ENCODE measurements at places on chromosomes 5 and 9.

GRCh38 chr9:110399983-110400382 is 62.3 kb upstream of the TXNDC8 start:
- no peak for DNase-seq

GRCh38 chr9:96448546-96449170 is 1.3 kb upstream of the HABP4 start:
- no peak for DNase-seq

DNA sequence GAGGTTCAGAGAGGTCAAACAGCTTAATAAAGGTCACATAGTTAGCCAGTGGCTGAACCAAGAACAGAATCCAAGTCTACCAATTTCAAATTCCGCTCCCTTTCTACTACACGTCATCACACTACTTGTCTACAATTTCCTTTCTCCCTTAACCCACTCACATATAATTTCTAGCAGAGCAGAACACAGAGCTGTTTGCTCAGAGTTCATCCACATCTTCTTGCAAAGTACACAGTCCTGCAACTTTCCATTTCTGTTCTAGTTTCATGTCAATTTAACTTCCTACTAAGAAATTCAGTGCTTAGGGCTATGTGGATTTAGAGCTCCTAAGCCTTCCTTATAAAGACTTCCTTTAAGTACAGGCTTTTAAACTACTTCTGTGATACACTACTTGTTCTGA is 61.3 kb downstream of the MEGF9 start:
- no peak for DNase-seq

- DNase-seq, result no peak
Observed at GRCh38 chr9:89468281-89468960, 29.5 kb downstream of the SEMA4D start.

- DNase-seq, result no peak
Observed at GRCh38 chr5:140109018-140109758, 4.7 kb upstream of the PURA start.

- DNase-seq, result peak; percentile 18
Observed at GRCh38 chr9:115373000-115373709, 255.2 kb upstream of the TNC start.

- DNase-seq, result no peak
Observed at GRCh38 chr5:165574100-165574499, 2068.7 kb downstream of the MAT2B start.

- no peak for DNase-seq
Observed at GRCh38 chr5:83723031-83723430, 2.4 kb upstream of the HAPLN1 start.

GRCh38 chr5:135339623-135340022 is 59.4 kb downstream of the MACROH2A1 start:
- no peak for DNase-seq

DNA sequence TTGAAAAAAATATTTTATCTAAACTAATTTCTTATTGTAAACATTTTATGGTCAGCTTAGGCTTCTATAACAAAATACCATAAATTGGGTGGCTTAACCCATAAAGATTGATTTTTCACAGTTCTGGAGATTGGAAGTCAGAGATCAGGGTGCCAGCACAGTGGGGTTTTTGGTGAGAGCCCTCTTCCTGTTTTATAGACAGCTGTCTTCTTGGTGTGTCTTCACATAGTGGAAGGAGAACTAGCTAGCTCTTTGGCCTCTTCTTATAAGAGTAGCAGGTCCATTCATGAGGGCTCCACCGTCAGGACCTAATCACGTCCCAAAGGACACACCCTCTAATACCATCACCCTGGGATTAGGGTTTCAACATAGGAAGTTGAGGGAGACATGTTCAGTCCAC is 26.6 kb downstream of the OTULINL start:
- peak; percentile 31 for DNase-seq

- no peak for DNase-seq
Observed at GRCh38 chr9:13513286-13513685, 233.8 kb upstream of the MPDZ start.

DNA sequence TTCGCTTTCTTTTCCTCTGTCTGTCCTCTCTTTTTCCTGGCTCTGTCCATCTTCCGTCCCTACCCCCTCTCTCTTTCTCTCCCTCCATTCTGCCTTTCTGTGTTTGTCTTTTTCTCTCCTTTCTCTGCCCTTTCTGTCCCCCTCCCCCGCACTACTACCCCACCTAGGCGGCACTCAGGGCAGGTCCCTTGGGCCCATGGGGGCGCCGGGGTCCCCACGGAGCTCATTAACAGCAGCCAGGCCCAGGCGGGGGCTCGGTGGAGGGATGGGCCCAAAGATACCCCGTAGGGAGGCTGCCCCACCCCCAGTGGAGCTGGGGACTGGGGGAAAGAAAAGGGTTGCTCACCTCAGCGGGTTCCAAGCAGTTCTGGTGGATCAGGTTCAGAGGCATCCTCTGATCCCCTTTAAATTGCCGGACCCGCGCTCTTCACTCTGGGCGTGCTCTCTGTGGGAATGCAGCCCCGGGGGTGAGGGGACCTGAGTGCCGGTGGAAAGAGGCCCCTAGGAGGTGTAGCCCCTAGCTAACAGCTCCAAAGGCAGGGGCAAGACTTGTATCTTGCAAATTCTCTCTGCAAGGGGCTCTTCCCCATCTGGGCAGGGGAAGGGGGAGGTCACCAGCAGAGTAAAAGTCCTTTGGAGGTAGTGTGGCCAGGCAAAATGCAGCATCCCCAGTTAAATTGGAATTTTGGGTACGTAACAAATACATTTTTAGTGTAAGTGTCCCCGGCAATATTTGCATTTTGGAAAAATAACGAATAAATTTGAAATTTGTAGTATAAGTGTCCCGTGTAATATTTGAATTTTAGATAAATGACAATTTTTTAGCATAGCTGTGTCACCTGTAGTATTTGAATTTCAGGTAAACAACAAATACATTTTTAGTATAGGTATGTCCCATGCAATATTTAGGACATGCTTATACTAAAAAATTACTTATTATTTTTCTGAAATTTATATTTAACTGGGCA is 7.4 kb downstream of the LHX2 start:
- DNase-seq, result no peak

Data from NB4 (cell line).